ENCODE measurements at places on chromosomes 12 and 14.

- no peak for DNase-seq
These were observed 424.4 kb upstream of the LMO3 start for GRCh38 chr12:17030338-17030737.

GRCh38 chr12:52167526-52167925 lies 24.3 kb downstream of the KRT80 start:
- no peak for DNase-seq

GRCh38 chr14:101564819-101565698 lies 3.8 kb downstream of the DIO3 start:
- DNase-seq = no peak

GRCh38 chr14:69049675-69050074 lies 70.6 kb upstream of the ACTN1 start:
- DNase-seq = no peak

GRCh38 chr14:44070046-44070445 lies 437.0 kb downstream of the FSCB start:
- no peak for DNase-seq

GRCh38 chr14:23154964-23155587 lies 28.4 kb downstream of the SLC7A8 start:
- no peak for DNase-seq

- no peak for DNase-seq
These were observed 23.2 kb downstream of the LGALS3 start for GRCh38 chr14:55152052-55152753.

DNA sequence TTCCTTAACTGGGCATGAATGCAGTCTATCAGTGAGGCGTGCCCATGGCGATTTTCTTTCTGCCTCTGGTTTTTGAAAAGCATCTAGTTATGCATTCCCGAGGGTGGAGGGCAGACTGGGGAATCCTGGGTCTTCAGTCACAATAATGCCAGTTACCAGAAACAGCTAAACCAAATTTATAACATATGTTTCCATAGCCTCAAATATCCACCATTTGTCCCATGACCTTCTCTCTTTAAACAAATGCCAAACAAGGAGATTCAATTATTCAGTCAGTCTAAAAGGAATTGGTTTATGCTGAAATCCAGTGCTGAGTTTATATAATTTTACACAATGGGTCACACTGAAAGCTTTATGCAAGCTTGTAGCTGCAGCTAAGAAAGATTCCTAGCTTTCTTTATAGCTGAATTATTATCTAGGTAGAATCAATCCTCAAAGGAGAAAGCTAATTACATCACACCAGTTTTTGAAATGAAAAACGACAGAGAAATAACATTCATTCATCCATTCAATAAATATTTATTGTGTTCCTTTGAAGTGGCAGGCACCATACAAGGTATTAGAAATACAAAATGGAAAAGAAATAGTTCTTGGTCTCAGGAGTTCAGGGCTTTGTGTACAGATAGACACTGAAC lies 131.3 kb upstream of the RAP1B start:
- DNase-seq = no peak

Data from stimulated activated CD4-positive, alpha-beta T cell treated with anti-CD3 and anti-CD28 coated beads, Interleukin-12 subunit alpha, Interleukin-12 subunit beta, amount 100 ng/mL, for 48 hours (primary cell).